ENCODE measurements at places on chromosomes 12 and 14.

DNA sequence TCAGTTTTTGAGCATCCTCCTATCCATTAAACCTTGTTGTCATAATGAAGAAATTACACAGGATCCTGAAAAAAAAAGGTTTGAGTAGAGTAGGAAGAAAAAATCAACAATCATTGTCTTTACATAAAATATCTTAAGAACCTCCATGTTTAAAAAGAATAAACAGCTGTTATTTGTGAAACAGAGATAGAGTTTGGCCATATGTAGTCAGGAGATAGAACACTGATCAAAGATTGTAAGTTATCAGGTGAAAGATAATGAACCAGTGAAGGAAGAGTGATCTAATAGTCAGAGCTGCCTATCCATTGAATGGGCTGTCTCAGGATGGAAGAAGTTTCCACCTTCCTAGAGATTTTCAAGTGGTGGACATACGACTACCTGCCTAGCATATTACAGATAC lies 397.1 kb downstream of the SOX5 start:
- H3K27me3 ChIP-seq: no peaks in the 10 kb centered on the region
- H3K4me1 ChIP-seq: no peaks in the 10 kb centered on the region
- no peaks in the 10 kb centered on the region for H3K36me3 ChIP-seq

DNA sequence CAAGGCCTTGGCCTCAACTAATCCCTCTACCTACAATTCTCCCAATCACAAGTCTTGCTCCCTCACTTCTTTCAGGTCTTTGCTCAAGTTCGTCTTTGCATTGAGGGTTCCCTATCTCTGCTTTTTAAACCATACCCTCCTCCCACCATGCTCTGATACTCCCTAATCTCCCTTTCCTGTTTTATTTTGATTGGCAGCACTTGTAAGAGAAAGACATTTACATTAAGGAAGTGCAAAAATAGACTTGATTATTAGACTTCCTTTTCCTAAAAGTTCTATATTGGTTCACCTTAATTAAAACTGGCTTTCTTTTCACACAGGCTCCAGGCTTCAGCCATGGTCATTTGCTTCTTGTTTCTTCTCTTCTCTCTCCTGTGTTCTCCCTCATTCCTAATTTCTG lies 18.3 kb upstream of the WIF1 start:
- no peak overlapping the region for H3K27ac ChIP-seq
- DNase-seq: no peak
- H3K36me3 ChIP-seq: no peaks in the 10 kb centered on the region
- H3K27me3 ChIP-seq: no peaks in the 10 kb centered on the region
- H3K4me3 ChIP-seq: no peak overlapping the region

DNA sequence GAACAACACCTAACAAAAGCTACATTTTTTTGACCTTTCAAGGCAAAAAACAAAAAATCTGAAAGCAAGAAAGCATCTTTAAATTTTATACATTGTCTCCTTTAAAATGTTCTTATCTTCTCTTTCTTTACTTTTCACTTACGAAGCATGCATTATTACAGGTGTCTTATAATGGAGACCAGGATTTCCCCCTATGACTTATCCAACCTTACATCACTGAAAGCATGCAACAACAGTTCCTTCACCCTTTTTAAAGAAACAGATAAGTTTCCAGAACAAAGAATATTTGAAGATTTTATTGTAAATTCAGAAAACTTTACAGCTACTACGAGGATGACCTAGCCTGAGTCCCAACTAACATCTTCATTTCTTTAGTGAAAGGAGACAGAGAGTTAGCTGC lies 277.2 kb downstream of the AKAP6 start:
- H3K36me3 ChIP-seq: no peaks in the 10 kb centered on the region
- H3K4me1 ChIP-seq: peaks cover 4% of the 10 kb centered on the region
- no peak for DNase-seq
- no peak overlapping the region for H3K4me3 ChIP-seq

- H3K27ac ChIP-seq: no peak overlapping the region
- H3K27me3 ChIP-seq: no peaks in the 10 kb centered on the region
- DNase-seq: peak; percentile 79
- no peaks in the 10 kb centered on the region for H3K4me1 ChIP-seq
- no peaks in the 10 kb centered on the region for H3K36me3 ChIP-seq
- no peak overlapping the region for H3K4me3 ChIP-seq
These were observed 59.4 kb downstream of the TSPAN11 start for GRCh38 chr12:30985814-30986452.

DNA sequence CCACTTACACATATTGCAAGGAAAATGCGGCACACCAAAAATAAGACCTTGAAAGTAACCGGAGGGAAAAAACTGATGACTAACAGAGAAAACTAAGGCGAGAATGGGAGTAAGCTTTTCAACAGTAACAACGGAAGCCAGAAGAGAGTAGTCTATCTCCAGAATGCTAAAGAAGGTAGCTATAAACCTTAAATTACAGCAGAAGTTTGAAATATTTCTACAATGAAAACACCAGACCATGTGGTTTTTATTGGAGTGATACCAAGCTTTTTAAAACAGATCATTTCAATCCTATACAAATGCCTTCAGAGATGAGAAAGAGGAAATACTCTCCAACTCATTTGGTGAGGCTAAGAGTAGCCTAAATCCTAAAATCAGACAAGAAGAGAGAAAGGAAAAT lies 209.5 kb downstream of the ANO6 start:
- no peaks in the 10 kb centered on the region for H3K36me3 ChIP-seq
- H3K27me3 ChIP-seq: no peaks in the 10 kb centered on the region
- 0 out of 2 replicates have a peak overlapping the region, but pooled peaks have one; percentile 10 for H3K27ac ChIP-seq
- no peak for DNase-seq

GRCh38 chr12:51240971-51241370 lies 2.3 kb downstream of the DAZAP2 start:
- no peak overlapping the region for H3K27ac ChIP-seq
- H3K4me3 ChIP-seq: no peak overlapping the region
- peaks cover 34% of the 10 kb centered on the region for H3K36me3 ChIP-seq
- no peak for DNase-seq
- no peaks in the 10 kb centered on the region for H3K27me3 ChIP-seq
